Stimulated activated CD8-positive, alpha-beta memory T cell treated with anti-CD3 and anti-CD28 coated beads, Interleukin-4, amount 100 ng/mL, for 1 hour (primary cell): ENCODE measurements at places on chromosomes 2 and 18.

GRCh38 chr18:12010187-12010802 lies 29.0 kb downstream of the IMPA2 start:
- DNase-seq: no peak

- no peak for DNase-seq
These were observed 58.5 kb downstream of the ACOXL start for GRCh38 chr2:110790907-110791306.

GRCh38 chr2:38076152-38076709 lies 280 bp upstream of the CYP1B1 start:
- no peak for DNase-seq

- no peak for DNase-seq
These were observed 38.0 kb downstream of the VSNL1 start for GRCh38 chr2:17578466-17578928.

DNA sequence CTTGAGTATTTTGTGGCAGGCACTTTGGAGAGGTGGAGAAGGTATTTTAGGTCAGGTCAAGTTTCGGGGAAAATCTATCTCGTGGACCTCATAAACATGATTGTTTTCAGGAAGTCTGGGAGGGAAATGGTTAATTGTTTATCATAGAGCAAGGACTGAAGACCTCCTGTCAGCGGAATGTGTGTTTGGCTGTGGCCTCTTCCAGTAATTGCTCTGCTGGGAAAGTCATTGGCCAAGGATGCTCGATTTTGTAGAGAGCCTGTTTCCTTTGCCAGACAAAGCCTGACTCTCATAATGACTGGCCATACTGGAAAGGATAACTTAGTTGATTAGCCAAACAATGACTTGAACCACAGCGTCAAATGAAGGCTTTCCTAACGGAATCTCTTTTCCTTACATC lies 30.0 kb downstream of the IL1R2 start:
- no peak for DNase-seq

GRCh38 chr2:145096582-145096981 lies 576.7 kb upstream of the ZEB2 start:
- no peak for DNase-seq

DNA sequence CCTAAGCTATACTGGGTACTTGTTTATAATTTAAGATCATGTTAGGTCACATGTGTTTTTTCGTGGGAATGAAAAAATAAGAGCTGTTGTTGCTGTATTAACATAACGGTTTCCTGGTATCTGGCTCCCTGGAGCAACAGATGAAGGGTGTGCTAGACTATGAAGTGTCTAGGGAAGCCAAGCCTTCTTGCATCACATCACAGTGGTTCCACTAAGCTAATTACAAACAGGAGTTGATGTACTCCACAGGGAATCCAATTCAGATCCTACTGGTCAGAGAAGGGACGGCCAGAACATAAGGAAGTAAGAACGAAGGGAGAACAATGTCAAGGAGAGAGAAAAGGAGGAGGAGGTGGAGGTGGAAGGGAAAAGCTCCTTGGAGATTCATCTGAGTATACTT lies 193.0 kb upstream of the CYP26B1 start:
- DNase-seq: no peak

- DNase-seq: no peak
These were observed 97.2 kb upstream of the NXPH2 start for GRCh38 chr2:138877421-138877820.
